Neural progenitor cell (in vitro differentiated cells): ENCODE measurements at places on chromosomes 2 and 18. TPM values are rescaled to one million over a fixed set of nuclear protein-coding genes. Genes with fewer than 3 reads are reported as not detected.

DNA sequence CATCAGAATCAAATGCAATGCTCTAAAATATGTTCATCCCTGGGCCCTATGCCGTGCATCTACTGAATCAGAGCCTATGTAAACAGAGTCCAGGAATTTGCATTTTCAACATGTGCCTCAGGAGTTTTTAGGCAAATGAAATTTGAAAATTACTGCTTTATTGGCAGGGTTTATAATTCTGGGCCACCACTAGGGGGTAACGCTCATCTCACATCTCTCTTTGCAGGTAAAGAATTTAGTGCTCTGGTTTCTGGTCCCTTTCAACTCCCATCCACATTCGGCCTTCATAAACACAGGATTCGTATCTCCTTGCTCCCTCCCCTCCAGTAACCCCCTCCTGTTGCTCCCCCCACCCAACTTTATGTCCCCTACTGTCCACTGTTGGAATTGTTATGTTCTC, 49.3 kb downstream of the LYPD6B start:
- no peak overlapping the region for H3K27ac ChIP-seq
- no peaks in the 10 kb centered on the region for H3K27me3 ChIP-seq
- H3K4me3 ChIP-seq = no peak overlapping the region
- DNase-seq = no peak

DNA sequence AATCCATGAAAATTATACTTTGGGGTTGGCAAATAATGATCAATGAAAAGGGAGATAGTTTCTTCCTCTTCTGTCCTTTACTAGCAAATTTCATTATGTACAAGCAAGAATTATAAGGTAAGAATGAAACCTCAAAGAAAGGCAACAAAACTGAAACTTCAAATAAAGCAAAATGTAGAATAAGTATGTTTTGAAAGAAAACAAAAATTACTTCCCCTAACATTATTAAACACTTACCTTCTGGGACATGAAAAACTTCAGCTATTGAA, 29.4 kb downstream of the THADA start:
- H3K4me3 ChIP-seq = no peak overlapping the region
- no peaks in the 10 kb centered on the region for H3K27me3 ChIP-seq
- no peaks in the 10 kb centered on the region for H3K36me3 ChIP-seq

IHH gene
- total RNA-seq = 0.06 TPM in 1 of 2 replicates, not detected in the other

- H3K36me3 ChIP-seq = no peaks in the 10 kb centered on the region
- no peaks in the 10 kb centered on the region for H3K27me3 ChIP-seq
Observed at GRCh38 chr2:230011617-230012016, 57.1 kb downstream of the SLC16A14 start.

CRYBA2 gene
- total RNA-seq = not detected in 2 replicates

GRCh38 chr2:70746094-70746974, 21.7 kb downstream of the ADD2 start:
- H3K27ac ChIP-seq = no peak overlapping the region
- H3K27me3 ChIP-seq = no peaks in the 10 kb centered on the region
- peaks cover 30% of the 10 kb centered on the region for H3K4me1 ChIP-seq
- DNase-seq = peak; percentile 80
- H3K36me3 ChIP-seq = no peaks in the 10 kb centered on the region
- peak overlapping the region; percentile 23 for H3K4me3 ChIP-seq

DNA sequence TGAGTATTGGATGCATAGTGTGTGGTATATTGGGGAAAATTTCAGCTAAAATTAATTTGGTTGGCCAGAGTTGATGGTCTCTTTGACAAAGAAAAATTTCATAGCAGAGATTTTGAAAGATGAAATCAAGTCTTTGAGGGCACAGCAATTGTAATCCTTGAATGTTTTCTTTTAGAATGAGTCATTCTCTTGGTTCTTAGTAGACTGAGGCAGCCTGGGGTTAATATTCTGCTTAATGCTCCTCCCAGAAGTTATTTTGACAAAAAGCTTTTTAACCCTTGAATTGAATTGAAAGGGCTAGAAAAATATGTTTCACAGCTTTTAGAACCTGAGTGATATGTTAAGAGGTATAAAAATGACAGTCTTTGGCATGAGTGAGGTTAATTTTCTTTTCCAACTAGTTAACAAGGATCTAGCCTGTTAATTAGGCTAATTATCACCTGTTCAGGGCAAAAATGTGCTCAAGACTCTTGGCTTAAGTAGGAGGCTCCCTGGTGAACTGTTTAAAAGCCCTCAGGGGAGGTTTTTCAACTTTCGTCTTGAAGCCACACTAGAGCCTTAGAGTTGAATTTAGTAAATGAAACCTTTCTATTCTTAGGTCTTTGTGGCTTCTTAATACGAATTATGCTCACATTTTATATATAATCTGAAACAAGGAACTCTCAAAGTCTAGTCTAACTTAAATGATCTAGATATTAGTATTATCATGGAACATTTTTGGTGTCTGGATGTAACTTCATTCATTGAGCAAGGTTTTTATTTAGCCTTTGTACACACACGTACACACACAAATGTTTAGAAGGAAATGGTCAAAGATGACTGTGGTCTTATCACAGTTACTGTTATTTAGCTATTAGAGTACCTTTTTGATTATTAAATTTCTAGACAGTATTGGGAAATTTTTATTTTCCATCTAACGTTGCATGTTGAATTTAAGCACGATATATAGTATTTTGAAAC, 272.5 kb downstream of the ZNF407 start:
- no peak overlapping the region for H3K4me3 ChIP-seq
- H3K27ac ChIP-seq = peak overlapping the region; percentile 72
- no peaks in the 10 kb centered on the region for H3K36me3 ChIP-seq
- peak; percentile 57 for DNase-seq
- peaks cover 32% of the 10 kb centered on the region for H3K4me1 ChIP-seq

GRCh38 chr2:50535971-50536759, 495.8 kb downstream of the NRXN1 start:
- peak; percentile 39 for DNase-seq
- no peaks in the 10 kb centered on the region for H3K27me3 ChIP-seq
- peaks cover 15% of the 10 kb centered on the region for H3K4me1 ChIP-seq
- H3K36me3 ChIP-seq = no peaks in the 10 kb centered on the region
- H3K4me3 ChIP-seq = no peak overlapping the region
- H3K27ac ChIP-seq = no peak overlapping the region
